ENCODE measurements at places on chromosomes 7 and 10.

DNA sequence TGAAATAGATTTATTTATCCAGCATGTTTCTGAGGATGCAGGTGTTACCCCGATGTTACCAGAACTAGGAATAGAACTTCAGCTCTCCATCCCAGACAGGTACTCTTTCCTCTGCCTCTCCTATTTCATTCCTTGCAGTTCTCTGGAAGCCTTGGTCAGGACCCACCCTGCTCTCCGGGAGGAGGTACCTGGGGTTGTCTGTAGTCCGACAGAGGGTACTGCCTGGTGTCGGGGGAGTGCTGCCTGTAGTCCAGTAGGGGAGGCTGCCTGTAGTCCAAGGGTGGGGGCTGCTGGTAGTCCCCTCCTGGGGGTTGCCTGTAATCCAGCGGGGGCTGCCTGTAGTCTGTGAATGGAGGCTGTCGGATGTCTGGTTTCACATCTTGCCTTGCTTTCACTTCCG, 328.4 kb downstream of the PHTF2 start:
- DNase-seq: no peak

- no peak for DNase-seq
Observed at GRCh38 chr7:158369866-158370265, 217.8 kb downstream of the PTPRN2 start.

DNA sequence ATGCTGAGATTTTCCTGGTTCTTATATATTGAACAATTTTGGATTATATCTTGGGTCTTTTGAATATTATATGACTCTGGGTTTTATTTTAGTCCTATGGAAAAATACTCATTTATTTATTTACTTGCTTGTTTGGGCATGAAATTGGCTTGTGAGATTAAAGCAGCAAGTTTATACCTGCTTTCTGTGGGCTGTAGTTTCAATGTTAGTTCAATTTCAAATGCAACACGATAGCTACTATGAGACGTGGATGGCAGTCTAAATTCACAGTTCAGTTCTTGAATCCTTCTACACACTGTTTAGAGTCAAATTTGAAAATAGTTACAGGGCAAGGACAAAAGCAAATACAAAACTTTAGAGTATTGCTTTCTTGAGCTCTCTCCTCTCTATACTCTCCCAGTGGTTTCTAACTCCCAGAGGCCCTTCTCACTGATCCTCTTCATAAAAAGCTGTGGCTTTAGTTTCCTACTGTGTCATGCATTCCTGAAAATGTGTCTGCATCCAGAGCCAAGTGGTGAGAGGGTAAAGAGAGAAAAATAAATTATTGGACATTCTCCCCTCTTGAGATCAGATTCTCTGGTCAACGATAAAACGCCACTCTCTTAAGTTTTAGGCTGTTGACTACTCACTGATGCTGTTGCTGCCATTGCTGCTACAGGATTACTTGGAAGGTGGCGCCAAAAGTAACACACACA, 34.4 kb downstream of the POLR1F start:
- no peak for DNase-seq

DNA sequence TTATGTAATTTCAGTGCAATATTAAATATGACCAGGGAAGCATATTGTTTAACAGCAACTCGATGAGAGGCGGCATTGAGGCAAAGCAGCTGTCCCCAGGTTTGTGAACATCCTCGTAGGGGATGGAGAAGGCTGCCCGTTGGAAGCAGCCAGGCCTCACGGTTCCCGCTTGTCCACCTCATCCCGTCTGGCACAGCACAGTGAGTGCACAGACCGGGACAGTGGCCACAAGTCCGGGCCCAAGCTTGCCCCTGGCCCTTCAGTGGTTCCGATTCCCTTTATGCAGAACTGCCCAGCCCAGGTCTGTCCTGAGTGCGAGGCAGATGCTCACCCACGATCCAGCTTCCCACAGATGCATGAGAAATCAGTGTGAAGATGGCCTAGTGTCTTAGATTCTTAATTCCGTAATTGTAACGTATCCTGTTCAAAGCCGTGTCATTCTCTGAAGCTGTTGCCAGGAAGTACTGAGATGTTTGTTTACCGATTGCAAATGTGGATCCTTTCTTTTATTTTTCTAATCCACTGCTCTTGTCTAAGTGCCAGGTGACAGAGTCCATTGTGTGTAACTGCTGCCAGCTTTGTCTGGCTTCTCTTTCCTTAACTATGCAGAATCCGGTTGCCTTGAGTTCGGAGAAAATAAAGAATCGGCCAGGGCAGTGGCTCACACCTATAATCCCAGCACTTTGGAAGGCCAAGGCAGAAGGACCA, 35.5 kb downstream of the PFKP start:
- no peak for DNase-seq

GRCh38 chr10:86871563-86872183, 85.7 kb downstream of the MMRN2 start:
- DNase-seq: no peak

DNA sequence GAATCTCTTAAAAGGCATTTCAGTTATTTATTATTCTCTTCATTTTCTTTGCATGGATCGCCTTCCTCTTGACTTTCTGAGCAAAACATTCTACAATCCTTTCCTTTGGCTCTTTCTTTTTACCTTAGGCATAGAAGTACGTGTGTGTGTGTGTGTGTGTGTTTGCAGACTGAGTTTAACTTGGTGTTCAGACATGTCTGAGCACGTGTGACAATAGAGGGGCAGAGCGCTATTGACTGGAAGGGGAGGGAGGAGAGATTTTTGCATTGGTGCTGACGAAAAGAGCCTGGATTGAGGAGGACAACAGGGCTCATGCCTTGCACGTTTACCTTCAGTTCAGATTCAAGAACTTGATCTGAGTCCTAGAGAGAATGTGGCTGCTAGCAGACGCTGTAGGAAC, 129.8 kb downstream of the SEC23IP start:
- no peak for DNase-seq

DNA sequence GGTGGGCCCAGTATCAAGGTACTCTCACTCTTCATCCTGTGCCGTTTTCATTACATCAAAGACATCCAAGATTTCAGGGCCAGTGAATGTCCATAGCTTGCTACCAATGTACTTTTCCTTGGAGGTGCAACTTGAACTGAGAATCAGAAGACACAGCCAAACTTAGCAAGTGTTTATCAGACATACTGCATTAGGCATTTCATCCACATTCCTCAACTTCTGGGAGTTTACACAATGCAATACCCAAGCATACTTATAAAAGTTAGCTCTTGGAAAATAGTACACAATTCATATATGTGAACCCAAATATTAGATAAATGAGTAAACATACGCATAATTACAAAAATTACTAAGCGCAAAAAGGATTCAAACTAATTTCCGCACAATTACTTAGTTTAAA, 216.3 kb upstream of the RHOBTB1 start:
- DNase-seq: no peak

DNA sequence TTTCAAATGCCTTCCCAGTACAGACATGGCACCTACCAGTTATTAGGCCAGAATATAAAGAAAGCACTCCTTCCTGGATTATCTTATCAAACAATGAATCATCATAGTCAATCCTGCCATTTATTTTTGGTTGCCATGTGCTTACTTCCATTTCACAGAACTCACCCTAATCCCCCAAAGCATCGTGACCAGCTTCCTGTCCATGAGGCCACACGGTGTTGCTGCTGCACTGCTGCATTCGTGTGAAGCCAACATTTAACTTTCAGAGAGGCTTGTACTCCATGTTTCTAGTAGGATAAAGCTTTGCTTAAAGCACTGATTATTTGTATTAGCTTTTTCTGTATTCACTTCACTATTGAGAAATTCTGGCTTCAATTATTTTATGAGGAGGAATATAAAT, 14.4 kb downstream of the COL28A1 start:
- DNase-seq: peak; percentile 14

DNA sequence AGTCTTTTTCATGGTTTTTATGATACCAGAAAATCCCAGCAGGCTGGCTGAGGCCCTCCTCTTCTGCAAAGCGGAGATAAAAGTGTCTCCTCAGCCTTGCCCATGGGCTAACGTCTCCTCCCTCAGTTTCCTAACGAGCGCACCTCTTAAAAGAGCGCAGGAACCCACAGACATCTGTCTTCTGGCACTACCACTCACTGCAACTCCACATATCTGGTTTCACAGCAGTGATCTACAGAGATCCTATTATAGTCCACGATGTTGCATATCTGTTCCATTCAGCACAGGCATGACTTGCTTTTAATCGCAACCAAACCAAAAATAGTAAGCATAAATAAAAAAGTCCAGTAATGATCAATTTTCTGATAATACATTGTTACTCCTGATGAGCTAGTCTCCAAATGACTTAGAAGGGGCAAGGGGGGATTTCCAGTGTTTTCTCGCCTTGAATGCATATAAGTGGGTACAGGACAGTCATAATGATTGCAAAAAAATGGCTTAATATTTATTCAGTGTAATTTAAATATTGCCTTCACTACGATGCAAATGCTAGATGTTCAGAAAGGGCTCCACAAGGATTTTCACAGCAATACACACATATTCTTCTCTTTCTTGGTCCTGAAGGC, 20.9 kb downstream of the ANKRD22 start:
- peak; percentile 78 for DNase-seq

DNA sequence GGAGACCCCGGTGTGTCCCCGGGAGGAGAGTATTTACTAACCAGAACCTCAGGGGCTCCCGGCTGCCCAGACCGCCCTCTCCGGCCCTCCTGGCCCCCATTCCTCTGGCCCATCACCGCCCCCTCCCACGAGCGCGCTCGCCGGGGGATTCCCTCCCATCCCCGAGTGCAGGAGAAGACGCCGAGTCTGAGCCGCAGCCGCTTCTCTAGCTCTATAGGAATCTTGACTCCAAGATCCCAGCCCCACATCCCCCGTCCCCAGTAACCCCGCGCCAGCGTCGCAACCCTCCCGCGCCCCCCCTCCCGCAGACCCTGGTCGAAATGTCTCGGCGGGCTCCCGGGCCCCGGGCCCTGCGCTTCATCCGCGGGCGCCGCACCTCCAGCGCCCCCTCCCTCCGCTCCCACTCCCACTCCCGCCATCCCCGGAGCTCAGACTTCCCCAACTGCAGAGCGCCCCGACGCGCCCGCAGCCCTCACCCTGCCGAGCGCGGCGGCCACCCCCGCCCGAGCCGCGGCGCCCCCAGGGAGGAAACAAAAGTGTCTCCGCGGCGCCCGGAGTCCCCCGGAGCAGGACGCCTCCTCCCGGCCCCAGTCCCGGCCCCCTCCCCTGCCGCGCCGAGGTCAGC, 541 bp downstream of the ELMO1 start:
- peak; percentile 28 for DNase-seq

- no peak for DNase-seq
Observed at GRCh38 chr10:124092860-124093773, at the start of gene CHST15. Gene CHST15, minus strand, starts transcription at chr10:124093598. Its CDS starts 47,386 bp downstream, at chr10:124046212.

DNA sequence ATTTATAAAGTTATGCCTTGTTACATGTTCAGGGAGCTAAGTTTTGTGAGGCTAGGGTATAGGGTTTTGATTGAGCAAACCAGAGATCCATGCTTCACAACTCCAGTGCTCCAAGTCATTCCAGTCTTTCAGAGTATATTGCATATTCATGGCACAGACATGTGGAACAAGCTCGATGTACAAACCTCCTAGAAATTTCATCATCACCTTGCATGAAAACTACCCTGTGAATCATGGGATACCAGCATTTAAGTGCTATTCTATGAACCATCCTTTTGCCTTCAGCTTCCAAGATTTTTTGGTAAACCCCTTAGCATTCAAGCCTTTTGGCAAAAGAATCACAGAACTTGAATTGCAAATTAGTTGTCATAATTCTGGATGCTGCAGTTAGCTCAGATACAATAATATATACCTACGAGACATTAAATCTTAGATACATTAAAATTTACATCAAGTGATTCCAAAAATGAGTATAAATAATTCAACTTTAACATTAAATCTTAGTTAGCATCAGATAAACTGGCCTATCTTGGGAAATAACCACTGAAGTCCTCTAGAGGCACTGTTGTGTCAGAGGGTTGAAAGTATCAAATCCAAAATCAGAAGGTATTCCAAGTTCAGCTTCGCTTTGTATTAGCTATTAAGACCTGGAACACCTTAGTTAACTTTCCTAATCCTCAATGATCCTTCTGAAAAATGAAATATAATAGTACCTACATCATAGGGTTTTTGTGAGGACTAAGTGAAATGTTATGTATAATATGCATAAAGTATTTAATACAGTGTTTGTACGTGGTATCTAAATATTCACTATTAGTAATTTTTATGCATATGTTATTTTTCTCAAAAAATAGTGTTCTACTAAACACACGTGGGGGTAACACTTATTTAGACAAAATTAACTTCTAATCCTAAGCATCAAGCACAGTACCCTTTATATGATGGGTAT, 55.5 kb upstream of the CABCOCO1 start:
- peak; percentile 59 for DNase-seq

GRCh38 chr10:3716093-3716492, 68.9 kb downstream of the KLF6 start:
- no peak for DNase-seq

- DNase-seq: no peak
Observed at GRCh38 chr7:3393862-3394261, 92.8 kb downstream of the SDK1 start.

DNA sequence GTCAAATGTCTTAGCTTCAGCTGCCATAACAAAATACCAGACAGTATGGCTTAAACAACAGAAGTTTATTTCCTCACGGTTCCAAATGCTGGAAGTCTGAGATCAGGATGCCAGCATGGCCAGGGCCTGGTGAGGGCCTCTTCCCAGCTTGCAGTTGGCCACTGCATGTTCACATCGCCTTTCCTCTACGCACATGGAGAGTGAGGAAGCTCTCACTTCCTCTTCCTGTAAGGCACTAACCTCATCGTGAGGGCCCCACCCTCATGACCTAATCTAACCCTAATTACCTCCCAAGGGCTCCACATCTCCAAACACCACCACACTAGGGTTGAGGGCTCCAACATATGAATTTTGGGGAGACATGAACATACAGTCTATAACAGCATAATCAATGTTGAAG, 14.4 kb downstream of the ZNF33B start:
- DNase-seq: peak; percentile 20

DNA sequence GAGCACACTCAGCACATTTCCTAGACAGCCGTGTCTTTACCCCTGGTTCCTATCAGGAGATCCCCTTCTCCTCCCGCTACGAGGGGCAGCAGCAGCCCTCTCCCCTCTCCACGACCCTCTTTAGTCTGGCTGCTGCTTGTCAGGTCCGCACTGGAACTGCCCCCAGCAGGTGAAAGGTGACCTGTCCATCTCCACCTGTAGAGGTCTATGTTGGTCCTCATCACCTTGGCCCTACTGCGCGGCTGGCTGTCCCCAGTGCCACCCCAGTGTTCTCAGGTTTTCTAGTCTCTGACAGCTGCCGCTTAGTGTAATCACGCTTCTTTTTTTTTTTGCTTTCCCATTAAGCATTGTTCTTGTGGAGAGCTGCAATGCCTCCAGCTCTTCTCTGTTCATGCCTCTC, 545.7 kb downstream of the SDK1 start:
- no peak for DNase-seq

GRCh38 chr10:77317221-77317620, 320.4 kb downstream of the KCNMA1 start:
- no peak for DNase-seq

DNA sequence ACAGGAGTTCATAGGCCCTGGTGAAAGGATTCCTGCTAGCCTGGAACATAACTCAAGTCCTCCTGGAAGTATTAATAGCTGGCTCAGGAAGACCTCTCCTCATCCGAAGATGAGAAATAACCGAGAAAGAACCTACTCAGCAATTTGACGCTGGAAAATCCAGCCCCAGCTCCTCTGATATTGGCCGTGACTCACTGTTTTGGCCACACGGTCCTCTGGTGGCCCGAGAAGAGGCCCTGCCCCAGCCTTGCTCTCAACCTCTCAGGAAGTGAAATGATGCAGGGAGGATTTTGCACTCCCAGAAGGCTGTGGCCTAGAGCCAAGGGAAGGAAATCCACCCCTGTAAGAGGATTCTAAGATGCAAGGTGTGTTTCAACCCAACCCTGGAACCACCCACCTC, 121.6 kb downstream of the MTPAP start:
- no peak for DNase-seq

GRCh38 chr10:33674986-33675599, 340.6 kb upstream of the NRP1 start:
- no peak for DNase-seq
